ENCODE measurements at places on chromosomes 3 and 15.

DNA sequence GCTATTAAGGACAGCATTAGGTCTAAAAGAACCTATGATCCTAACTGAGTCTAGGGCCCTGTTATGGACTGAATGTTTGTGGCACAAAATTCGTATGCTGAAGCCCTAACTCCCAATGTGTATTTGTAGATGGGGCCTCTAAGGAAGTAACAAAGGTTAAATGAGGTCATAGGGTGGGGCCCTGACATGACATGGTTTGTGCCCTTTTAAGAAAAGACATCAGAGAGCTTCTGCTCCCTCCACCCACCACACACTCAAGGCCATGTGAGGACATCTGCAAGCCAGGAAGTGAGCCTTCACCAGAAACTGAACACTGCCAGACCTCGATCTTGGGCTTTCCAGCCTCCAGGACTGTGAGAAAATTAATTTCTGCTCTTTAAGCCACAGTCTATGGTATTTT, 49.2 kb downstream of the PHC3 start:
- no peak for DNase-seq

GRCh38 chr3:11634081-11634635, 9.6 kb downstream of the VGLL4 start:
- no peak for DNase-seq

- no peak for DNase-seq
These were observed 126.3 kb upstream of the TMEM108 start for GRCh38 chr3:132911741-132912415.

GRCh38 chr3:123755085-123755484, 129.0 kb downstream of the MYLK start:
- DNase-seq: no peak

Data from T-helper 17 cell (primary cell).